CMK (cell line): ENCODE measurements at places on chromosomes 12 and 14.

- no peak for DNase-seq
Observed at GRCh38 chr12:67504026-67504425, 144.5 kb upstream of the DYRK2 start.

DNA sequence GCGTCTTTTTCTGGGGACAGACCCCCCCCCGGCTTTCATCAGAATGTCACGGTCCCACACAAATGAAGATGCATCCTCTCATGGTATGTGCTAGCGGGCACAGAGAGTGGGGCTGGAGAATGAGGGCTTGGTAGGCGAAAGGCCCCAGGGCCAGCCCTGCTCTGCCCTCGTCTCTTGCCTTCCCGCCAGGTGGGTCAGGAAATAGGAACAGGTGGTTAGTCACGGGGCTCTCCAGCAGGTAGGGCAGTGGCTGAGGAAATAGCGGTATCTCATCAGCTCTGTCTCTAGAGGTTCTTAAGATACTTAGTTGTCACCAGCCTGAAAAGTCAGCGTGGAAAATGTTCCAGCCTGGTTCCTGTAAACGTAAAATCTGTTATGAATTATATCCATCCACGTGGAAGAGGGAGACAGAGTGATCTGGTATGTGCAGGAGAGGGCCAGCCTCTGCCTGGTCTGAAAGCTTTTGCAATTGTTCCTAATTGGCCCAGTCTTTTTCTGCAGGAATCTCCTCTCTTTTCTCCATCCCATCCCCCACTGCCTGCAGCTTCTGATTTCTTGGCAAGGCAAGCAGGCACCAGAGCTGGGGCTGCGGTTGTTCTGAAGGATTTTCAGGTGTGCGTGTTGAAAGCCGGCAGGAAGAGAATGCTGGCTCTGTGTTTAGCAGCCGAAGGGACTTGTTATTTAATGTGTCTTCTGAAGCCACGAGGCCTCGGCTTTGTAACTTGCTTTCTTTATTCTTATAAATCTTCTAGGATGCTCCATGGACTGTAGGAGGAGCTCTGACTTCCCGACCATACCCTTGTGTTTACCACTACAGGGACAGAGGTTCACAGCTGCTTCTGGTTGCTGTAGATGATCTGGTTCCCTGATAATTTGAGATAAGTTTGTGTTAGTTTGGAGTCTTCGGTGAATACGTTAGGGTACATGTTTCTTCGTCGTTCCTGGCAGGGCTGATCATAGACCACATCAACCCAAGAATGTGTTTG lies 131.1 kb downstream of the CACNA1C start:
- no peak for DNase-seq

- DNase-seq, result peak; percentile 49
Observed at GRCh38 chr12:10213168-10214135, 775 bp downstream of the GABARAPL1 start.

GRCh38 chr12:109271418-109271817 lies 37.7 kb downstream of the FOXN4 start:
- DNase-seq, result no peak

DNA sequence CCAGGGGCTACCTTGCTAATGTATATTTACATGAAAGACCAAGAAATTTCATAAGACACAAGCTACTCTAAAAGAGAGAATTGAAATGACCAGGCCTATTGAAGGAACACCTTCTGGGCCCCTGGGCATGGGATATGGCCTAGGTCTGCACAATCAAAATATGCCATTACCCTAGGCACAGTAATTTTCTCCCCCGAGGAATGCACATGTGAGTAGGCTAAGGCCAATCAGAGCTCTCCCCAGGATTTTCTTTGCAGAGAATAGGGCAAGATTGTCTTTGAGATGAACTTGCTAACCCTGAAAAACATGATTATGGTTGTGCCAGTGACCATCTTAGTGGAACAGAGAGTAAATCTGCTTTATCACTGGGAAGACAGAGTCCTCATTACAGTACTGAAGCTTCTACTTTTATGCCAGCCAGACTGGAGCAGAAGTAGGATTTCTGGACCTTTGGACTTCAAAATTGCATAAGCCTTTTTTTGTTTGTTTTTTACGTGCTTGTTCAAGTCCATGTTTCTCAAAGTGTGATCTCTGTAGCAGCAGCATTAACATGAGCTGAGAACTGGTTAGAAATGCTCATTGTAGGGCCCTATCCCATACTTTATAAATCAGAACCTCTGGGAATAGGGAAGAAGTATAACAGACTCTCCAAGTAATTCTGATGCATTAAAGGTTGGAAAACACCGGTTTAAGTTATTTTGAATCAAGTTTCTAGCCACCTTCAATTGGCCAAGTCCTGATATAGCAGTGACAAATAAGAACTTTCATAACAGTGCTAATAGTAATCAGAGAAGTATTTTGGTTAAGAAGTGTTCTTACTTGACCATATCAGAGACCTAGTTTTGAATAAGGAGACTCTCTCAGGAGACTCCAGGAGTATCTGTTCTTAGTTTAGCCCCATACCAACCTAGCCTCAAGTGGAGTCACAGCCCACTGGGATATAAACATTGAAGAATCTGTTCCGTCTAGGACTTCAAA lies 112.9 kb downstream of the LMO3 start:
- DNase-seq, result no peak

GRCh38 chr14:99245564-99246511 lies 26.2 kb downstream of the BCL11B start:
- DNase-seq, result no peak

GRCh38 chr12:52969828-52970569 lies 21.1 kb downstream of the KRT18 start:
- DNase-seq, result no peak

DNA sequence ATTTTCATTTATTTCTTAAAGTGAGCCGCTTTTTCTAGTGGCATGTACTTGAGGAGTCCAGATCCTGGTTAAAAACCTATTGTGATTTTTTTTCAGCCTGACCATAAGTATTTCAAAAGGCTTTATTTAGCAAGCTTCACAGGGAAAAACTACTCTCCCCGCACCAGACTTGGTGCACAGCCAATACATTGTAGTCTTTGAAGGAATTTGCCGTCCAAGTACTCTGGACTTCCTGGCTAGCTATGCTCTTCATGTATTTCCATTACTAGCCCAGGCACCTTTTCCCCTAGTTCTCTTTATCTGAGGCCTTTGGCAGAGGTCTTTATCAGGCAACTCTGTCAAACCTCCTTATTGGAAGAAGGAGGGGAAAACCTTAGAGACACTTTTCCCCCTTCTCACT lies 234.7 kb downstream of the CCDC91 start:
- no peak for DNase-seq

- DNase-seq, result no peak
Observed at GRCh38 chr12:14369311-14369710, 3.8 kb downstream of the ATF7IP start.

- no peak for DNase-seq
Observed at GRCh38 chr14:77474479-77475177, 16.7 kb downstream of the AHSA1 start.

DNA sequence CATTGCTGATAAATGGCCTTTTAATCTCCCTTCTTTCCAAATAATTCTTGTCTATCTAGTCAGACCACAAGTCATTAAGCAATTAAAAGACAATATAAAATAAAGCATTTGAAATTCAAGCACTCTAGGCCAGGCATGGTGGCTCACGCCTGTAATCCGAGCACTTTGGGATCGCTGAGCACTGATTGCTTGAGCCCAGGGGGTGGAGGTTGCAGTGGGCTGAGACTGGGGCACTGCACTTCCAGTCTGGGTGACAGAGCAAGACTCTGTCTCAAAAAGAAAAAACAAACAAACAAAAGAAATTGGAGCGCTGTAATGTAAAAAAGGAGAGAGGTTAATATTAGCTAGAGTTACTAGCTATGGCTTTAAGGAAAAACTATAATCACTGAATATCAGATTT lies 30.5 kb upstream of the CSRP2 start:
- DNase-seq, result no peak

DNA sequence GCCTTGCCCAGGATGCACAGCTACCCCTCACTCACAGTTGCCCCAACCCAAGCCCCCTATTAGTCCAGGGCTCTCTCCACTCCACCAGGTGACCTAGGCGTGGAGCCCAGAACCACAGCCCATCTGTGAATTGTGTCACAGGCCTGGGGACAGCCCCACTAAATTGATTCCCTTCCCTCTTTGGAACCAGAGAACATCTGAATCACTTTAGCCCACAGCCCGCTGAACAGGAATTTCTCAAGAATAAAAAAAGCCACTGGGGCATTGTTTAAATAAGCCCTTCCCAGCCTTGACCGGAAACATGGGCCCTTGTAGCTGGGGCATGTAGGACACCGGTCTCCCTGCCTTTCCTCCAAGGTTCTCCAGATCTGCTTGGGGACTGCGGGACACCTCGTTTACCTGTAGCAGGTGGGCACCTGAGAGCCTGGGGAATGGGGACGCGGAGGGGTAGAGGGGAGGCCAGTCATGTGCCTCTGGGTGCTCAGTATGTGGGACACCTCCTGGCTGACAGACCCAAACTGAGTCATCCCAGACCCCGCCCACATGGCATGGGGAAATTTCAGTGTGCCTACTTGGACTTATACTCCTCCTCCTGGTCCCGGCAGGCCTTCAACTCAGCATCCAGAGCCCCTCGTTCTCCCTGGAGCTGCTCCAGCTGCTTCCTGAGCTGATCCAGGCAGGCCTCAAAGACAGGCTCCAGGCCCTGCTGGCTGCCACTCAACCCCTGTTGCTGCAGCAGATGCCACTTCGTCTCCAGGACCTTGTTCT lies 1.3 kb downstream of the KRT78 start:
- no peak for DNase-seq

- DNase-seq, result no peak
Observed at GRCh38 chr12:55972456-55972855, 1.4 kb upstream of the RAB5B start.

- DNase-seq, result no peak
Observed at GRCh38 chr14:69263364-69263763, 3.4 kb downstream of the GALNT16 start.

- no peak for DNase-seq
Observed at GRCh38 chr14:100088226-100088625, 23.0 kb downstream of the EVL start.

DNA sequence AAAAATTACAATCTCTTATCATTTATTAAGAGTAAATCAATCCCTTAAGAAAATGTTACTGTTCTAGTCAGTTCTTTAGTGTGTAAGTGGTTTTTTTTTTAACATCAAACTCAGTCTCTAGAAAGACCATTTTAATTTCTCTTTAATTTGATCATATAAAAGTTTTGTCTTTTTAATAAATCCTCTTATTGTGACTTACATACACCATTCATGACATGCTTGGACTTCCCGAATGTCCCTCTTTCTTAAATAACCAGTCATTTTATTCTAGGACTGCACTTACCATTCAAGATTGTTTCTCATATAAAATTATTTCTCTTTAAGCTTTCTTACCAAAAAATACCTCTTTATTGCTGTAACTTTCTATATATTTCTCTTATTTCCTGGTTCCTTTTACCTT lies 60.8 kb upstream of the EVL start:
- DNase-seq, result no peak

DNA sequence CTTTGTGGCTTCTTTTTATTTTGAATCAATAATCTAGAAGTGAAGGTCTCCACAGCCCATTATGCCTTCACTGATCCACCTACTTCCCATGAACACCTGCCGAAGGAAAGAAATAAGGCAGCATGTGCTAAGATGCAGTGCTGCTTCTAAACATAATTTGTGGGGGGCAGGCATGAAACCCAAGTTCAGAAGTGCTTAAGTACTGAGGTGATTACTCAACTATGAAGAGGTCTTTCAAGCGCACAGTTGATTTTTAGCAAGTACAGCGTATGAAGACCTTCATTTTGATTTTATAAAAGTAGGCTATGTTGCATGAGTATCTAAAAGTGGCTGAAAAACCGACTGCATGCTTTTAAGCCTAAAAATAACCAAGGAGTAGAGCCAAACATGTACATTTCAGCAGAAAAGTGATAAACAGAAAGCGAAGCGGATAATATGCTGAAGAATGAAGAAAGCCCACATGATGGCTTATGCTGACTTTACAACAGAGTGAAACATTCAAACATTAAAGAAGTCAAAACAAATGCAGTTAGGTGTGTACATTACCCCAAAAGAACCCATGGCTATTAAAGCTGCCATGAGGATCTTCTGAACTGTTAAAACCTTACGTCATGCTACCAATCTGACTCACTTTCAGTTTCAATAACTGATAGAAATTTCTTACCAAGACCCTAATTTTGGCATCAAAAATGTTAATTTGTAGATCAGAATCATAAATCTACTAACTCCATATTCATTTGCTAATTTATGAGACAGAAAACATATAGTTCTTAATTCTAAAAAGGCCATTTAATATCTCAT lies 29.3 kb downstream of the KICS2 start:
- DNase-seq, result no peak

DNA sequence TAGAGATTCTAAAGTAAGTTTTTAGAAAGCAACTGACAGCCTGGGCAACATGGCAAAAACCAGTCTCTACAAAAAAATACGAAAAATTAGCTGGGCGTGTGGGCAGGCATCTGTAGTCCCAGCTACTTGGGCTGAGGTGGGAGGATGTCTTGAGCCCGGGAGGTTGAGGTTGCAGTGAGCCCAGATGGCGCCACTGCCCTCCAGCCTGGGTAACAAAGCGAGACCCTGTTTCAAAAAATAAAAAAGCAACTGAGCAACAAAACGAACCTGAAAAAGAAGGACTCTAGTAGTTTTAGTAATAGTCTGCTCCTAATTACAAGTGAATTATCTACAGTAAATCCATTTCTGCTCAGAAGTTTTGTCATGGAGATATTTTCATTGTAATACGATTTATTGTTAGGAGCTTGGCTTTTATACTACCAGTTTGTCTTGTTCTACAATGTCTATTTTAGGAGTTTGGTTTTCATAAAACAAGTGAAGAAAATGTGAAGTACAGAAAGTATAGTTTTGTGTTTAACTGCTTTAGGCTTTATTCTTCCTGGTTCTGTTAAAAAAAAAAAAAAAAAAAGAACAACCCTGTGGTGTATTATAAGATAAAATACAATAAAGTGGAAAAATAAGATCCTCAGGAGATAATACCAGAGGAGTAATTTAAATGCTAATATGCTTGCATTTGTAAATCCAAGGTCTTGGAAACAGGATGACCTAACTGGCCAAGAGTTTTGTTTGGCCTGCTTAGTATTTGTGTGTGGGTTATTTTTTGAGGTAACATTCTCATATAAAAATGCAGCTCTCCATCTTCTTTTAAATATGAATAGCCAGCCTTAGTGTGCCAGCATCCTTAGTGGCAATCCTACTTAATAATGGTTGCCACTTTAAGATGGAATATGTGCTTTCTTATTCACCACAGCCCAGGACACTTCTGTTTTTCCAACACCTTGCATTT lies 2.8 kb downstream of the TMX1 start:
- DNase-seq, result no peak
